Hematopoietic multipotent progenitor cell treated with erythropoietin and hydrocortisone succinate and interleukin-3 and kit ligand, for 17 days (in vitro differentiated cells): ENCODE measurements at places on chromosomes 16 and 17.

GRCh38 chr17:3890082-3890877 is 2.6 kb downstream of the CAMKK1 start:
- no peak for DNase-seq

- DNase-seq: no peak
Measured at GRCh38 chr16:5502467-5502869, 404.9 kb upstream of the EEF2KMT start.

DNA sequence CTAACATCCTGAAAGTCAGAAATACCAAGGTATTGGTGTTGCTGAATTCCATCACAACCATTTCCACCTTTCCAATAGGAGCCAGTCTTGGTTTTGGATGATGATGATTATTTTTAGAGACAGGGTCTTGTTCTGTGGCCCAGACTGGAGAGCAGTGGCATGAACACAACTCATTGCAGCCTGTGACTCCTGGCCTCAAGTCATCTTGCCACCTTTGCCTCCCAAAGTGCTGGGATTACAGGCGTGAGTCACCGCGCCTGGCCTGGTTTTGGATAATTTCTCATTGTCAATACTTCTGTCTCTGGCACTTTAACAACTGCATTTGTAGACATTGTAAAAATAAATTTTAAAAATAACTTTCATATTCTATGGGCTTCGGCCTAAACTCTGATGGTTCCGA is 22.6 kb downstream of the STAT5B start:
- no peak for DNase-seq

- DNase-seq: no peak
Measured at GRCh38 chr16:11278681-11279628, 2.2 kb downstream of the PRM1 start.

DNA sequence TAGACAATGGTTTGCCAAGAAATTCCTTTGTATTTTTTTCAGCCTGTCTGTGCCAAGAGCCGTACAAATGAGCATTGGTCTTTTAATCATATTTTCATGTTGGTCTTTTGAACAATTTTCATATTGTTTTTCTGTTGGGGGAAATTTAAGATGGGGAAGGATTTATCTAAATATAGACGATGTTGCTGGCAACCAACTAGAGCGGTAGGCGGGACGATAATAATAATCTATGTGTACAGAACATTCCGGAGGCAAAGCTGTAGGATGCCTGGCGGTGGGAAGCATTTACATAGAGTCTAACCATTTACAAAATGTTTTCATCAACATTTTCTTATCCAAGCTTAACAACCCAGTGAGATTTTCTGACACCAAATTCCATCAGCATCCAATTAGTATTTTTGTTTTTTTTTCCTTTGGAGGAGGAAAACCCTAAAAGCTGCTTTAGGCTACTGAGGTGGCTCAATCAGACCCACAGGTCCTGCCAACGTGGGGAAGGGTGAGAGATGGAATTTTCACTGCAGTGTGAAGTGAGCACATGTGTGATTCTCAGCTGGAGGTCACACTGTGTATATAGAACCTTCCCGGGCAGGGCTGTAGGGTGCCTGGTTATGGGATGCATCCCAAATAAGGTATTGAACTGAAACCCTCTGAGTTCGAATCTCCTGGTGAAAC is 11.7 kb upstream of the SEC14L1 start:
- DNase-seq: no peak

GRCh38 chr16:56672761-56673536 is 3.3 kb downstream of the MT1H start:
- DNase-seq: no peak

DNA sequence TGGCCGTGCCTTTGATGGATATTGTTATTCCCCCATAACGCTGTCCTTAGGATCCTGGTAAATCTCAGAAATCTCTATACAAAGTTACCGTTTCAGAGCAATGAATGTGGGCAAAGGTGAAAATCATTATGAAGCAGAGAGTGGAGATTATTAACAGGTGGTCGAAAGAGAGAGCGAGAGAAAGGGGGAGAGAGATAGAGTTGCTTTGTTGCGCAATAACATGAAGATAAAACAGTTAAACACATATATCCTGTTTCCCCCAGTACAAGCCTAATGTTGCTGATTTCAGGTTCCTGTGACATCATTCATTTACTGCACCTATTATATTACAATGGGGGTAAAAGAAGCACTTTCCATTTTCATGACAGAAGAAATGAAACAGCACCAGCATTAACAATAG is 535.4 kb upstream of the RBFOX1 start:
- DNase-seq: no peak

GRCh38 chr17:33013596-33014375 is 22.1 kb downstream of the SPACA3 start:
- no peak for DNase-seq
